ENCODE measurements at places on chromosomes 7 and 10.

GRCh38 chr7:100556541-100556940, 17.2 kb downstream of the SAP25 start:
- no peak for DNase-seq

GRCh38 chr7:7829667-7830066, 111.3 kb upstream of the RPA3 start:
- no peak for DNase-seq

- no peak for DNase-seq
Observed at GRCh38 chr10:128095027-128095752, 31.0 kb downstream of the MKI67 start.

- no peak for DNase-seq
Observed at GRCh38 chr10:35852721-35853120, 210.6 kb upstream of the FZD8 start.

- no peak for DNase-seq
Observed at GRCh38 chr7:47586925-47587324, 5.0 kb upstream of the TNS3 start.

DNA sequence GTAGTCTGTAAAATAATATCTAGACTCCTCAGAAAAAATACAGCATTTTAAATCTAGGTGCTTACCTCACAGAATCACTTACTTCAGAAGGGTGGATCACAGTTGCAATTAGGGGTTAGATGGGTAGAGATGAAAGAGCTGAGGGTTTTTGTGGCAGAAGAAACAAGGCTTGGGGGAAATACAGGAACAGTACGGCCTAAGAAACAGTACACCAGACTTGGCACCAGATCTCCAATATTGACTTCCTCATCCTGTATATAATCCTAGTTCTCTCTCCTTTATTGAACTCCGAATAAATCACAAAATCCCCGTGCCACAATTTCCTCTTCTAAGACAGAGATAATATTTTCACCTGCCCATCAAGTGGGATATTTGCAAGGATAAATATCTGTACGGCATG, 14.3 kb downstream of the CEP41 start:
- DNase-seq, result no peak

- no peak for DNase-seq
Observed at GRCh38 chr10:112732277-112732921, 217.6 kb upstream of the TCF7L2 start.

GRCh38 chr10:129339841-129340240, 127.2 kb upstream of the MGMT start:
- no peak for DNase-seq

- no peak for DNase-seq
Observed at GRCh38 chr7:44867073-44867995, 18.0 kb downstream of the PURB start.

DNA sequence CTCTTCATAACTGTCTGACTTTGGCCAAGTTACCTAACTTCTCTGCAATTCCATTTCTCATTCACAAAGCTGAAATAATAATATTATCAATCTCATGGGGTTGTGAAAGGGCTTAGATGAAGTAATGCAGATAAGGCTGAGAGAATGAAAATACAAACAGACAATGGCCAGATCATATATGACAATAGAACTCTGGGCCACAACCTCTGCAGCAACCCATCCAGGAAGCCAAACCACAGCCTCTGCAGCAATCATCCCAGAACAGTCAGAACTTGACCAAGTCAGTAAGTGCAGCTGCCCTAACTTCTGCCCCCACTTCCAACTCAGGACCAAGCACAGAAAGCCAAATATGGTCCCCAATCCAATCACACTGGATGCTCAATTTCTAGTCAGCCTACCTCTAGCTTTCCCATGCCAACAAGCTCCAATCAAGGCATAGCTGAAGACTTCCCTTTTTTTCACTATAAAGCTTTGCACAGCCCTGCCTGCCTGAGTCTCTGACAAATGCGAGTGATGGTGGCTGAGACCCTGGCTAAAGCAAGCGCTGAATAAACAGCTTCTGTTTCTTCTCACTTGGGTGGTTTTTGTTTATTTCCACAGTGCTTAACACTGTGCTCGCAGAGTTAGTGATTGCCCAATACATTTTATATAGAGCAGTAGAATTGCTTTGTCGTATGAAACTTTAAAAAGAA, 34.8 kb upstream of the TNPO3 start:
- DNase-seq, result no peak

GRCh38 chr7:139494835-139495579, 11.5 kb upstream of the KLRG2 start:
- DNase-seq, result no peak

GRCh38 chr7:119748251-119748860, 524.6 kb upstream of the KCND2 start:
- DNase-seq, result no peak

- no peak for DNase-seq
Observed at GRCh38 chr7:30642789-30643188, 39.5 kb downstream of the CRHR2 start.

DNA sequence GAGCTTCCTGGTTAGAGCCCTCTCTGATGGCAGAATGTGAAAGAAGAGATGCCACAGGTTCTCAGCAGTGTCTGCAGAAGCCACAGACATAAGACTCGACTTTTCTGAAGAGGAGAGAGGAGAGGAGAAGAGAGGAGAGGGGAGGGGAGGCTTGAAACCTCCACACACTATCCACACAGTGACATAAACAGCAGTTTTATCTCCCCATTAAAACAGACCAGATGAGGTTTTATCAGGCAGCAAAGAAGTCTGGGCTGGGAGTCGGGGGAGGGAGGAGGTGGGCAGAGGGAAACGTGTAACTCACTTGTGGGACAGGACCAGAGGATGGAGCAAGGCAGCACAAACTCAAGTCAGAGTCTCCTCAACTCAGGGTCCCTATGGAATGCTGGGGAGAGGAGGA, 76.5 kb downstream of the XPNPEP1 start:
- no peak for DNase-seq

DNA sequence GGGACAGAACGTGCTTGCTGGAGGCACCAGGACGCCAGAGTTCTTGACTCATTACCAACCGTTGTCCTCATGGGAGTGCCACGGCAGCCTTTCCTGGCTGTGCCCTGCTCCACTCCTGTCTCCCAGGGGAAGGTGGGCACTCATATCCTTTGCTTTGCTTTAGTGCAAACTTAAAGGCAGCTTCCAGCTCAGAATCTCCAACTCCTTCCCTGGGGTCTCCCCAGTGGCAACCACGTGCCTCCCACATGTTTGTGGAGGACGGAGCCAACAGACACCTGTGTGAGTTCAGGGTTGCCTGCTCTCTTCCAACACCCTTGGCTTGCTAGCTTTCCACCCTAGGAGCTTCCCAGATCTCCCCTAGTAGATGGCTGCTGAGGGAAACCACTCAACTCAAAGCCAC, 52.0 kb upstream of the HMX3 start:
- no peak for DNase-seq

DNA sequence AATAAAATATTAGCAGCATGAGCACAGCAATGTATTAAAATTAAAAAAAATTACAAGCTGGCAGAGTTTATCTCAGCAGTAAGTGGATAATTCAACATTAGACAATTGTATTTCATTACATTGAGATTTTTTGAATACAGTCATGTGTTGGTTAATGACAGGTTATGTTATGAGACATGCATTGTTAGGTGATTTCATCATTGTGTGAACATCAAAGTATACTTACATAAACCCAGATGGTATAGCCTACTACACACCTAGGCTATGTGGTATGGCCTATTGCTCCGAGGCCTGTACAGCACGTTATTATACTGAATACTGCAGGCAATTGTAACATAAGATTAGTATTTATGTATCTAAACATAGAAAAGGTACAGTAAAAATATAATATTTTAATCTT, 29.7 kb downstream of the CCDC6 start:
- no peak for DNase-seq

DNA sequence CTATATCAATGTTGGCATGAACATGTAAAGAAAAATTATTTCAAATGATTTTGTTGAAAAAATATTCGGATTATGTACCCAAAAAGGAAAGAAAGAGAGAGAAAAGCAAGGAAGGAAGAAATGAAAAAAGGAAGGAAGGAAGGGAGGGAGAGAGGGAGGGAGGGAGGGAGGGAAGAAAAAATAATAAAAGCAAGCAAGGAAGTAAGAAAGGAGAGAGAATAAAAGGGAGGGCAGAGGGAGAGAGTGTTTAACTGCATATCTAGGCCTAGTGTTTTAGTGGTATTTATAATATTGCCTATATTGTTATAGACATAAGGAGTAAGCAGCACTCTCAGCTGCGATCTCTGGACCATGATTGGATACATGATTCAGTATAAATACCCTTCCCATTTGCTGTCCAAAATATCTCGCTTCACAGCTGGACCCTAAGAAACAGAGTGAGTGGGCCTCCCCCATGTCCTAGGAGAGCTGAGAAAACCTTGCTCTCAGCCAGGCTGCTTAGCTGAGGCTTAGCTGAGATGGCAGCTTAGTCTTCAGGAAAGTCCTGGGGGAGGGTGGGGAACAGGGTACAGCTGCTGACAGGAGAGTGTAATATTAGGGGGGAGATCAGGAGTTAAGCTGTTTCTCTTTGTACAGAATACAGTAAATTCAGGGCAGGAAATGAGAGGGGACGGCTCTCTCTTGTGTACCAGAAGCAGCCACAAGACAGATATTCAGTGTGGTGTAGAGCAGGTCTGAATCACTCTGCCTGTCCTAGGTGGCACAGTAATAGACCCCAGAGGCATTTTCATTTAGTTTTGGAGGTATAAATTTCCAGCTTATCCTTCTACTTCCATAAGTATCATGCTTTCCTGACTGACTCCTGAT, 66.8 kb upstream of the TARP start:
- DNase-seq, result no peak

DNA sequence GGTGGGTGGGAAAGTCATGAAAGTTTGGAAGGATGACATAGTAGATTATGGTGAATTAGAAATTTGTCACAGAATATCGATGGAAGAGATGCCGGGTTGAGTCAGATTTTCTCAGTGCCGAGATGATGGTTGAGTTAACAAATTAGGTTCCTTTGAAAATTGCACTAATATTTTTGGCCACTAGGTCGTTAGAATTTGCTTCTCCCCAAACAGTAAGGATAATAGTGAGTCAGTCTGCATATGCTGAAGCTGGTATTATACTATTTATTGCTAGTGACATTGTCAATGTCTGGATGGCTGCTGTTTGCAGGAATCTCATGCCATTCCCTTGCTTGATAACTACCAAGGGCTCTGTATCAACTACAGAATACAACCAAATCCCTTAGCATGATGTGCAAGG, 37.7 kb upstream of the MINDY3 start:
- no peak for DNase-seq

DNA sequence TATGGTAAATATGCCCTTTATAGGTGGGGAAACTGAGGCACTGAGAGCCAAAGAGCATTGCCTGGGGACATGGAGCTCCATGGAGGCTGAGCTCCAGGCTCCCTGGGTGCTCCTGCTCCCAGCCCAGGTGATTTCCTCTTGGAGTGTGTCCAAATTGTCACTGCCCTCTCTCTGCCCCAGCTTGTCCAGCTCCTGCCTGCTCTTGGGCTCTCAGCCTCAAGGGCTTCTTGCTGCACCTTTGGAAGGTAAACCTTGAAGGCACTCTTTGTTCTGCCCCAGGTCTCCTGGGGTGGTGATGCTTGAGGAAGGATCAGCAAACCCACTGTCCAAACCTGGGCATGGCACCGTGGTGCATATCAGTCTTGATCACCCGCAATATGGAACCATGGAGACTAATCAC, 166.1 kb downstream of the RPS24 start:
- DNase-seq, result no peak
